ENCODE measurements at places on chromosomes 11 and 22.

DNA sequence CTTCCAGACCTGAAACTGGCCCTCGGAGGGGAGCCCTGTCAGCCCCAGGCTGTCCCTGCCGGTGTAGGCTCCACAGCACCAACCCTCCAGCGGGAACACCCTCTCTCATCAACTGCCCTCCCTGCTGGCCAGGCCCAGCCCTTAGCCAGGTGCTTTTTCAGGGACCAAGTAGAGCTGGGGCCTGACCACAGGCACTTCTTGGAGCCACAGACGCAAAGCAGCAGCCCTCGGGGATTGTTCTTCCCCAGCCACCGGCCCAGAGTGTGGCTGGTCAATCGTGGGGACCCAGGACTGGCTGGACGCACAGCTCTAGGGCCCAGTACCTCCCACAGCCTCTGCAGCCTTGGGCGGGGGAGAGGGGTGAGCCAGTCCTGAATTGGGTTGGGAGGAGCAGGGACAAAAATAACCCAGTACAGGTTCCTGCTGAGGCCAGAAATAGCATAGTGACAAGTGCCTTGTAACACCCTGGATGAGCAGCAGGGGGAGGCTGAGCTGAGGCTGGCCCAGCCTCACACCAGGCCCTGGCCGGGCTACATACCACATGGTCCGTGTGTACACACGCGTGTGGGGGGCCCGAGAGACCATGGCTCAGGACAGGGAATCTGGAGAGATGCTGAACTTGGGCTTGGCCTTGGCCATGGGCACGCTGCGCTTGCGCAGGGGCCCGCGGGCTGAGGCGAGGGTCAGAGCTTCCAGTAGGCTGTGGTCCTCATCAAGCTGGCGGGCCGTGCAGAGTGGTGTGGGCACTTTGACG lies 2.0 kb downstream of the KCNJ11 start:
- H3K4me3 ChIP-seq = no peak overlapping the region
- no peaks in the 10 kb centered on the region for H3K4me1 ChIP-seq
- H3K27ac ChIP-seq = no peak overlapping the region

DNA sequence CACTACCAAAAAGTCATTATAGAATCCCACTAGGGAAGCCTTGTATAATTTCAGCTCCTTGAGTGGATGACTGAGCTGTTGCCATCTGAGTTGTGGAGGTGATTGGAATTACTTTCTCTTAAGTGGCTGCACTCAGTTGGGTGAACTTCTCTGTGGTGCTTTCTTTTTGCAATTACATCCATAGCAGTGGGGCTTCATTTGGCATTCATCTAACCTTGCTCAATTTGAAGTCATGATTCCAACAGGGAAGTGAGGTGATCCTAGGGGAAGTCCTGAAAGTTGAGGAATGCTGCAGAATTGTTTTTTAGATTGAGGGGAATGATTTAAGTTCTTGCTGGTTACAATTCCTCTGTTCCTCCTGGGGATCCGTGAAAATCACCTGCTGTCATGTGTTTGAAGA lies 39.6 kb downstream of the ARHGAP42 start:
- no peak overlapping the region for H3K4me3 ChIP-seq
- peaks cover 5% of the 10 kb centered on the region for H3K27me3 ChIP-seq
- no peak overlapping the region for H3K27ac ChIP-seq
- H3K4me1 ChIP-seq = peaks cover 8% of the 10 kb centered on the region

GRCh38 chr11:88146106-88146505 lies 29.1 kb downstream of the RAB38 start:
- no peak overlapping the region for H3K27ac ChIP-seq
- DNase-seq = no peak
- peaks cover 6% of the 10 kb centered on the region for H3K36me3 ChIP-seq
- H3K4me1 ChIP-seq = peaks cover 10% of the 10 kb centered on the region

- H3K27ac ChIP-seq = peak overlapping the region; percentile 7
- H3K36me3 ChIP-seq = no peaks in the 10 kb centered on the region
- no peak for DNase-seq
- peaks cover 8% of the 10 kb centered on the region for H3K4me1 ChIP-seq
- no peak overlapping the region for H3K4me3 ChIP-seq
These were observed 33.4 kb downstream of the AMBRA1 start for GRCh38 chr11:46560300-46560991.

DNA sequence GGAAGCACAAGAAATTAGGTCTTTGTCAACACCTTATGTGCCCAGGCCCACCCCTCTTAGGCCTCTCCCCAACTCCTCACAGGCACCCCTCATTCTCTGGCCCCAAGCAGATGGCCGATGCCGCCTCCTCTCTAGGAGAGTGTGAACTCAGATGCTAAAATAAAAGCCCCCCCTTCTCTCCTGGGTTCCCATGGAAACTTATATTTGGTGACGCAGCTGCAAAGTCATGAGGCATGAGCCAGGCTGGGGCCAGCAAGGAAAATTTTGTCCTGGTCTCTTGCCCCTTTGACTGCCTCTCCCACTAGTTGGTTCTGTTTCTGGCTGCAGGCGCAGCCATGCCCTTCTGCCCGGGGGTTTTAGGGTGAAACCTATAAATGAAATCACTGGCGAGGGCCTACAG lies 11.8 kb downstream of the RCOR2 start:
- no peak for DNase-seq
- H3K27me3 ChIP-seq = peaks cover 9% of the 10 kb centered on the region
- H3K4me1 ChIP-seq = peaks cover 9% of the 10 kb centered on the region

DNA sequence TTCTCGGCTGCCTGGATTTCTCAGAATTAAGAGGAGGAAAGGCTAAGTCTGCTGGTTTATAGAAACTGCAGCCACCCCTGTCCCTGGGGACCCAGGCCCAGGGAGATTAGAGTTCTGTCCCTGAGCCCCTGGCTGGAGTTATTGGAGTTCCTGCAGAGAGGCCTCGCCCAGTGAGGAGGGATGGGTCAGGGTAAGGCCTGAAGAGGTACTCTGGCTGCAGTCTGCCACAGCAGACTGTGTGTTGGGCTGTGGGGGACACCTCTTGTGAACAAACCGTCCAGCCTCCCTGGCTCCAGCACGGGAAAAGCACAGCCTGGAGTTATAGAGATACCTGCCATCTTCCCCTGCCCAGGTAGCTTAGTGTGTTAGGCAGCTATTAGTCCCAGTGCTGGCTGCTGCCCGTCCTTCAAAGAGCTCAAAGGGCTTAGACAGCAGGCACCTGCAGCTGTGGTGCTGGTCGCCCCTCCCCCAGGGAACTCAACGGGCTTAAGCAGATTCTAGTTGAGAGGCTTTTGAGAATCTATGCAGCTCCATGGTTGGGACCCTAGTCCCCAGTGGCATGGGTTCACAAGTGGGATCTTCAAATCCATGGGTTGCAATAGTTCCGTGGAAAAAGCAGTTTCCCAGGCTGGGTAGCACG lies 36.6 kb upstream of the MUC15 start:
- H3K4me1 ChIP-seq = peaks cover 8% of the 10 kb centered on the region
- no peaks in the 10 kb centered on the region for H3K27me3 ChIP-seq
- H3K4me3 ChIP-seq = no peak overlapping the region
- peaks cover 5% of the 10 kb centered on the region for H3K36me3 ChIP-seq

- peaks cover 6% of the 10 kb centered on the region for H3K27me3 ChIP-seq
- peak overlapping the region; percentile 21 for H3K4me3 ChIP-seq
These were observed 119.1 kb upstream of the CSNK2A3 start for GRCh38 chr11:11472106-11472505.

GRCh38 chr11:108628812-108629211 lies 35.2 kb upstream of the EXPH5 start:
- DNase-seq = no peak
- H3K4me3 ChIP-seq = no peak overlapping the region
- H3K4me1 ChIP-seq = no peaks in the 10 kb centered on the region
- H3K27me3 ChIP-seq = no peaks in the 10 kb centered on the region
